ENCODE measurements at places on chromosomes 1 and 21.

DNA sequence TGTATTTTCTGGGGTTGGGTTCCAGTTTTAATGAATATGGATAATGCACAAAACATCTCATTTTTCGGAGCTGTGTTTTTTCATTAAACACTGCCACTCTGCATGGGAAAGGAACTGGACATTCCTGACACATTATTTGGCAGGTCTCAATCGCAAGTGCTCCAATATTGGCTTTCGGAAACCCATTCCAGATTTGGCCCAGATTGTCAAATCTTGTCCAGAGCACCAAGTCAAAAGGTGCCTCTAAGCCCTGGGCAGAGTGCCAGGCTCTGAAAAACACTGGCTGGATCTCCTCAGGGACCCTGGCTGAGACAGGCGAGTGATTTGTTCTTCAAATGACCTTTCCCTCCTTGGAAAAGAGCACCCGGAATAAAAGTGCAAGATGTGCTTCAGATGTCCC is 68.4 kb upstream of the MRPS6 start:
- no peak for DNase-seq

- DNase-seq, result no peak
Measured at GRCh38 chr1:206556047-206556749, 48.9 kb downstream of the RASSF5 start.

- DNase-seq, result no peak
Measured at GRCh38 chr21:32918478-32919120, 107.1 kb upstream of the OLIG2 start.

DNA sequence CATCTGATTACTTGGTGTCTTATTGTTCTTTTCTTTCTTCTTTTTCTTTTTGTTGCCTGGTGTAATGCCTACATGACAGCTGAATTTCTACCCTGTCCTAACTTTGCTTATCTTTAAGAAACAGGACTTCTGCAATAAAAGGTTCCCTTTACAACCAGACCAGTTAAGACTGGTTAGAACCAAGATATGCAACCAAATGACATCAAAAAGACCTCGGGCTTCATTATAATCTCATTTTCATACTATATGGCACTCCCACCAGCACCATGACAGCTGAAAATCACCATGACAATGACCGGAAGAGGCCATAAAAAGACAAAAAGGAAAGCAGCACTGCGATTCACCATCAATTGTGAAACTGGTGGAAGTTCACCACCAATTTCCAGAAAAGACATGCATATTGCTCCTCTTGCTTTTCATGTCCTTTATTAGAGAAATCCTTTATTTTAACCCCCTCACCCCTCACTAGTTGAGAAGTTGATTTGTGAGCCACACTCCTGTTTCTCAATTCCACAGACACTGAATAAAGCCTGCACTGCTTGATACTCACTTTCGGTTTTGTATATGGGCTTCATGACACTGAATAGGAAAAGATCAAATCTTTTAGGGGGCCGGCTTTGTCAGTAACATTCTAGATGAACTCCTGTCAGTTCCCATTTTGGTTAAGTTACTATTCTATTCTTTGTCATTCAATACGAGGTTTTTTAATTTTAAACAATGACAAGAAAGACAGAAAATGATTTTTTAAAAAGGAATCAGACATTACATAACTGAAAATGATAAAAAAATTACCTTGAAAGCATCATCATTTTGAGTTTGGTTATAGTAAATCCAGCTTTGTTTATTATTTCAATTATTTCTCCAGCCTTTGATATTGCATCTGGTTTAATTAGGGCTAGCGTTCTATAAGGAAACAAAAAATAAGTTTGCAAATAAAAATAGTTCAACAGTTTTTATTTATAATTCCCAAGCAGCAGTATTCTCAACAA is 58.1 kb downstream of the NME7 start:
- no peak for DNase-seq

GRCh38 chr1:236534151-236534651 is 10.4 kb downstream of the LGALS8 start:
- DNase-seq, result peak; percentile 9

DNA sequence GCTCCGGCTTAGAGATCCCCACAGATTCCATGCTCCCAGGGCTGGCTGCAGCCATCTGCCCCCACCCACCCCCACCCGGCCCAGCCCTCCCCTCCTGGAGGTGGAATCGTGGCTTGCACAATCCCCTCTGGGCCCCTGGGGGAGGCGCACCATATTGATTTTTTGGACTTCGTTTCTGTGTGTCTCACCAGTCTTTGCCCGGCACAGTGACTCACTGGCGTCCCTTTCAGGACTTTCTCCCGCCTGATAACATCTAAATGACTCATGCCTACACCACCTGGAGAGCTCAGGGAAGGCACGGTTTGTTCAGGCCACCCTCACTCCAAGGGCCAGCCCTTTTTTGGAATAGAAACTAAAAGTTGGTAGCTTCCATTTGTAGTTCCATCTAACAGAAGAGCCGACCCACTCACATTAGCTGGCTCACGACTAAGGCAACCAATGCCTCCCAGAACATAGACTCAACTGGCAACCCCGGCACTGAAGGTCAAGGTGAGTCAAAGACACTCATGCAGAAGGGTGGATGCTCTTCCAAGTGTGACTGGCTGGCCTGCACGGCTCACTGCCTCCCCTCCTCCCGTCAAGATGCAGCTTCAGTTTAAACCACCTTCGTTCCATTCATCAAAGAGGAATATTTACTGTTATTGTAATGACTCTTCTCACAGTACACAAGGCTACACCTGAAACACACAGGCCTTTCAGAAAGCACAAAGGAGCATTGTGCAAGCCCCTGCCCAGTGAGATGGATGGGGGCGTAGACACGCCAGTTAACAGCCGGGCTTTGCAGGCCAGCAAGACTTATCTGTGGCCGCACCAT is 18.1 kb upstream of the ETS2 start:
- no peak for DNase-seq

- no peak for DNase-seq
Measured at GRCh38 chr1:226370144-226370923, 37.6 kb downstream of the PARP1 start.

All from stimulated activated CD8-positive, alpha-beta memory T cell treated with anti-CD3 and anti-CD28 coated beads, Interleukin-15, amount 100 ng/mL, for 1 hour (primary cell).